ENCODE measurements at places on chromosomes 7 and 10.
A peak's percentile ranks its signal among the peaks of the same experiment; 100 is the strongest.

DNA sequence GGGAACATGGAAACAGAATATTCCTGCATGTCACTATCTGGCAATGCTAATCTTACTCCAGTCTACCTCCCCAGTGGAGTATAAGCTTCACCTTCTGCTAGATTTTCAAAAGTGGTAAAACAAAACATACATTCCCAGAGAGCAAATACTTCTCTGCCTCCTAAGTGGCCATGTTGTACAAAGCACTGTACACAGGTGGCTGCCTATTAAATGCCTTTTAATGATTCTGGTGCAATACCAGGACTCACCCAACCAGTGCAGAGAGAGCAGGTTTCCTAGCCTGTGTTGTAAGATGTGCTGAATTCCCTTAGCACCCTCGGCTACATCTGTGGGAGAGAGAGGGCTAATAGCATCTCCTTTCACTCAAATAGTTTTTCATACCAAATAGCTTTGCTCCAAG, 684.3 kb upstream of the NRP1 start:
- DNase-seq: peak; percentile 23

DNA sequence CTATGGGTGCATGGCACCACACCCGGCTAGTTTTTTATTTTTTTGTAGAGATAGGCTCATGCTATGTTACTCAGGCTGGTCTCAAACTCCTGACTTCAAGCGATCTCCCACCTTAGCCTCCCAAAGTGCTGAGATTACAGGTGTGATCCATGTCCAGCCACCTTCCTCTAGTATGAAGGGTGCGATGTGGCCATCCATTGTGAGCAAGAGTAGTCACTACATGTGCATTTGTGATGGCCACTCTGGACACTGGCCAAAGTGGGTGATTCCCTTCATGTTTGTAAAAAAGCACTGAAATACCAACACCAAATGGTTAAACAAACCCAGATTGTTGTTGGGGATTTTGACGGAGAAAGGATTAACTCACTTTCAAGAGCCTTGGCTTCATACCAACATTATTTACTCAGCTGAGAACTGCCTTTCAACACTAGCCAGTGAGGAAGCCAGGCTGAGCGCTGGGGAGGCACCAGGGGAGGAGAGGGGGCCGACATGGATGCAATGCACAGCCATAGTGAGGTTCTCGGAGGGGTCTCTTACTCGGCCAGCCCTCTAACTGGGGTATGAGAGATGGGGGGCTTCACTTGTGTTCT, 198.1 kb upstream of the LYZL2 start:
- no peak for DNase-seq

- DNase-seq: peak; percentile 85
Observed at GRCh38 chr7:140624392-140625191, 16.0 kb downstream of the DENND2A start.

DNA sequence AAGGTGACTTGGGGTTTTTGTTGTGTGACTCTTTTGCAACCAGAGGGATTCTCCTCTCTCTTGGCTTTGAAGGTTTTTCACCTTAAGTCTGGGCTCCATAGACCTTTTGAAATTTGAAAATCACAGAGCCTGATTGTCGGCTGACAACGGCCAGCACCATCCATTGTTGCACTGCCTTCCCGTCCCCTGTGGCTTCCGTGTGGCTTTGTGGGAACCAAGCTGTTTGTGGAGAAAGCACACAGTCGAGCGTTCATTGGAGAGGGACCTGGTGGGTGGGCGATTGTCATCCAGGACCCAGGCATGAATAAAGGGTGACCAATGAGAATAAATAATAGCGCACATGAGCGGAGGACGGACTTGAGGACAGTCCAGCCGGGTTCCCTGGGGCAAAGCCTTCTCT, 7.4 kb upstream of the RAMP3 start:
- DNase-seq: no peak

DNA sequence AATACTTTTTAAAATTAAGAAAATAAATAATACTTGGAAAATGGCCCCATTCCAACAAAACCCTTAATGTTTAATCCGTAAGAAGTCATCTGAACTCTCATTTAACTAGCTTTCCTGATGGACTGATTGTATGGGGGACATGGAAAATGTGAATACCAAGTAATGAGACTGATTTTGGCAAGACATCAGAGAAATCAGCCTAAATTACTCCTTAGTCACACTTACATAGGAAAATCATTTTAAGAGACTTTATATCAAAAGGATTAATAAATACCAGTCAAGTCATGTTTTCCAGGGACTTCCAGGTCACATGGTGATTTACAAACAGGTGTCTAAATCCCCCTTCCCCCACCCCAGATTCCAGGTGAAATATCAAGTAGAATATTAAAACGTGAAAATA, 58.2 kb downstream of the GRM8 start:
- DNase-seq: no peak

DNA sequence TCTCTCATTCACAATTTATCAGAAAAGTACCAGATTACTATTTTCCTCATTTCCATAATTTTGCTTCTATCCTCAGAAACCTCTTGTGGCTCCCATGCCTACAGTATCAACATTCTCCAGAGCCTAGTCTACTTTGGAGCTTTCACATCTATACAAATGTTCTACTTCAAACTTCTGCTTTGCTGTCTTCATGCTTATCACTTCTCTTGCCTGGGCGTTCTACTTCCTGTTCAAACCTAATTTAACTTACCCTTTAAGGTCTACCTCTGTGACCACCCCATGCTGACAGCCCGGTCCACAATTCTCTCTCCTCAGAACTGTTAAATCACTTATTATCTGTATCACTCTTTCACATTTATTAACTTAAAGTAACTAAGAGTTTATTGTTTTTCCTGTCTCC, 6.1 kb upstream of the PTPN12 start:
- no peak for DNase-seq

GRCh38 chr10:88309365-88309764, 273.8 kb downstream of the RNLS start:
- DNase-seq: no peak

- DNase-seq: peak; percentile 5
Observed at GRCh38 chr7:94050046-94050445, 45.9 kb upstream of the BET1 start.

GRCh38 chr7:130006771-130007170, 44.4 kb downstream of the ZC3HC1 start:
- DNase-seq: no peak

DNA sequence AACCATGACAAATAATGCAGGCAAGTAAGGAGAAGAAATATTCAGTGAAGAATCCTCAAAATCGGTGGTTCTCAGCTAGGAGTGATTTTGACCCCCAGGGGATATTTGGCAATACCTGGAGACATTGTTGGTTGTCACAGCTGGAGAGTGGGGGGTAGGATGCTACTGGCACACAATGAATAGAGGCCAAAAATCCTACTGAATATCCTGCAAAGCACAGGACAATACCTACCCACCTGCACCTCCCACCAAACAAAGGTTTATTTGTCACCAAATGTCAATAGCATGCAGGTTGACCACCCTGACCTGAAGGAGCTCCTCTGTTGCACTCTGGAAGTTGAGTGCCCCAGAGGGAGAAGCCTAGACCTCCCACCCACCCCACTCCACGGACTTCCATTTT, 1028.6 kb downstream of the CNTNAP2 start:
- DNase-seq: no peak

DNA sequence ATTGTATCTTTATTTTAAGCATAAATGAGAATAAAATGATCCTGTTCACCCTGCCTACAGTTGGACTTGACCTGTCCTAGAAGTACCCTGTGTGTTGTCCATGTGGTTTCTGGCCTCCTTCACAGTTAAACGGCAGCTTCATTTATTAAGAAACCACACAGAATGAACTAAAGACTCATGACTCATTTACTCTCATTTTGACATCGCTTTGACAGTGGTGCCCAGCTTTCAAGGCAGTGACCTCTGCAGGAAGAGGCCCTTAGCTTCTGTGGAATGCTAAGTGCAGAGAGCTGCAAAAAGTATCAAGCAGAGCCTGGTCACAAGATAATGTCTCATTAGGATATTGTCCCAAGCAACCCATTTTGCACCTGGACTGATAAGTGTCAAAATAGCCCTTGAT, 93.4 kb downstream of the AVL9 start:
- DNase-seq: no peak

GRCh38 chr10:118523775-118524174, 71.7 kb downstream of the PRLHR start:
- DNase-seq: no peak

- no peak for DNase-seq
Observed at GRCh38 chr7:3778345-3778744, 477.3 kb downstream of the SDK1 start.

GRCh38 chr10:53918755-53919154, 882.3 kb downstream of the PCDH15 start:
- no peak for DNase-seq

DNA sequence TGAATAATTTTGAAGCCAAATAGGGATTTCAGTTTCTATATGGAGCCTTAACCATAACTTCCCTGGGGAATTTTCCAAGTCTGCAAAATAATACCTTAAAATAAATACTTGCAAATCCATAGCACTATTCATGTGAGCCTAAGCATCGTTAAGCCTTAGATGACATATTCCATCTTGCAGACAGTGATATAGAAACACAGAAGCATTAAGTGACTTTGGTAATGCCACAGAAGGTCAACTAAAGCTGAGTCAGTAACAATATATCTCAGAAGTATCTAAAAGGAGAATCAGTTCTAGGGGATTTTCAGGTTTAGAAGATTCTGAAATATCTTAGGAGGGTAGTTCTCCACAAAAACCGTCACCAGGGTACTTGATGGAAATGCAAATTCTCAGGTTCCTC, 163.4 kb upstream of the COL1A2 start:
- DNase-seq: no peak

DNA sequence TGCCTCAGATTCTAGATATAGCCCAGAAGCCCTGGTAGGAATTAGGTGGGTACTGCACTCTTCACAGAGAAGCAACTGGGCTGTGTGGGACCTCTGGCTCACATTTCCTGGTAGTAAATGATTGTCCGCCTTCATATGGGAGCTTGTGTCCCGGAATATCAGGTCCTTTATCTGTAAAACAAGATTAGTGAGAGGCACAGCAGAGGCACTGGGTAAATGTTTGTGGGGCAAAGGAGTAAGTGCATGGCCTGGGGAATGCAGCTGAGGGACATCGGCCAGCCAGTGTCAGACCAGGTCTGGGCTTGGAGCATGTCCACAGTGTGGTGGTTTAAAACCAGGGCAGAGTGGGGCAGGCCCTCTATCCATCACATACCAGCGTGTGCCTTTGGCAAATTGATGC, 323.3 kb upstream of the ZMIZ1 start:
- no peak for DNase-seq

- no peak for DNase-seq
Observed at GRCh38 chr7:311796-312195, 21.8 kb downstream of the FOXL3 start.

DNA sequence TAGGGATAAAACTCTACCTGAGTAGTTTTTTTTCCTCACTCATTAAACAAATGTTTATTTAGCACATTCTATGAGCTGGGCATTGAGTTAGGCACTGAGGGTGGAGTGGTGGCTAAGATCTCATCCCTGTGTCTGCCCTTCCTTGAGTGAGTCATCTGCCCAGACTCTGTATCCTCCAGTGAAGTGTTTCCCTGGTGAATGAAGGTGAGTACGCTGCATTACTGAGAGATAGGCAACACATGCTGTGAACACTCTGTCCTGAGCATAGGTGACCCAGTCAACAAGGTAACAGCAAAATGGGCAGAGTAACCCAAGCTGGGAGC, 5.8 kb downstream of the PITX3 start:
- peak; percentile 37 for DNase-seq

- no peak for DNase-seq
Observed at GRCh38 chr10:30556189-30556588, 73.4 kb downstream of the LYZL2 start.

DNA sequence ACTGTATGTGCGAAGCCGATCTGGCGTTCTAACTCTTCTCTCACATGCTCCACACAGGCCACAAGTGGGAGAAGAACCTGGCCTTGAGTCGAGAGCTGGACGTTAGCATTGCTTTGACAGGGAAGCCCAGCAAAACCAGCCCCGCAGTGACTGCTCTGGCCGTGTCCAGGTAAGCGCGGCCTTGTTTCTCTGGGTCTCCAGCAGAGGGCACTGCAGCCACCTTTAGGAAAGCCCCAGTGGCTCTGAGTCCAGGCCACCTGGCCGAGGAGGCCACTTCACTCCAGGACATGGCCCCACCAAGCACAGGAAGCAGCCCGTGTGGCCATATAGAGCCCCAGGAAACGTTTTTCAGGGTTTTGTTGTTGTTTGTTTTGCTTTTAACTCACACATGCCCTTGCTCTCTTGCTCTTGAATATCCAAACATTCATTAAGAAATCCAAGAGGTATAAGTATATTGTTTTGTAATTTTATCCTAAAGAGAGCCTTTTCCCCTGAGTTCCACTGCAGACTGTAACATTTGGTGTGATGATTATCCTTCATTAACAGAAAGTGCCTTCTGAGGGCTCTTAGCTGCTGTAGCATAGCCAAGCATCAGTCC, 41.8 kb upstream of the LRRC18 start:
- DNase-seq: peak; percentile 51

- DNase-seq: peak; percentile 73
Observed at GRCh38 chr10:58856508-58857240, 319.8 kb upstream of the PHYHIPL start.

DNA sequence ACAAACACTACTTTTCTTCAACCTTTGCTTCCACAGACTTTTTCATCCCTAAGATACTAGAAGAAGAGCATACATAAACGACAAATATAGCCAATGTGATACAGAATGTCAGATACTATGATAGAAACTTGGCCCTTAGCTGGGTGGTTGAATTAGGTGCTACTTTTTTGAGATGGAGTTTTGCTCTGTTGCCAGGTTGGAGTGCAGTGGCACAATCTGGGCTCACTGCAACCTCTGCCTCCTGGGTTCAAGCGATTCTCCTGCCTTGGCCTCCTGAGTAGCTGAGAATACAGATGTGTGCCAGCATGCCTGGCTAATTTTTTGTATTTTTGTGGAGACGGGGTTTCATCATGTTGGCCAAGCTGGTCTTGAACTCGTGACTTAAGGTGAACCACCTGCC, 3.5 kb downstream of the PPIA start:
- no peak for DNase-seq

DNA sequence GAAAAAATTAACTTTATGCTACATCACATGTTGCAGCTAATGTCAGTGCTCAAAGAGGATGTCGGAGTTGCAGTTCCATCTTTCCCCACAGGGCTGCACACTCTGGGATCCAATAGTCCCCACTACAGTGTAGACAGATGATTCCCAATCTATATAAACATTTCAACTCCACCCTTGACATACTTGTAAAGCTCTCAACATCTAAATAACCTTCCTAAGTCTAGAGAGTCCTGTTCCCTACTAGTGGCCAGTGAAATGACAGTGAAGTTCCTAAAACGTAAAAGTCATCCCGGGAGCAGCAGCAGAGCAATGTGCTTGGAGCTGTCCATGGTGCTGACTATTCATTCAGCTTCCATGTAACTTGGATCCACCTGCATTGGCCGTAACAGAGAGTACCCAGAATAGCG, 145.1 kb downstream of the GRM8 start:
- peak; percentile 75 for DNase-seq
